T-cell (primary cell): ENCODE measurements at places on chromosomes 2 and 18.

- no peak for DNase-seq
Measured at GRCh38 chr2:10909050-10909995, 2.4 kb upstream of the KCNF1 start.

GRCh38 chr18:45519411-45520280 is 95.6 kb upstream of the SLC14A2 start:
- DNase-seq = no peak

- DNase-seq = no peak
Measured at GRCh38 chr2:235390816-235391194, 103.0 kb upstream of the AGAP1 start.

GRCh38 chr2:118098307-118099030 is 10.2 kb downstream of the INSIG2 start:
- DNase-seq = no peak

DNA sequence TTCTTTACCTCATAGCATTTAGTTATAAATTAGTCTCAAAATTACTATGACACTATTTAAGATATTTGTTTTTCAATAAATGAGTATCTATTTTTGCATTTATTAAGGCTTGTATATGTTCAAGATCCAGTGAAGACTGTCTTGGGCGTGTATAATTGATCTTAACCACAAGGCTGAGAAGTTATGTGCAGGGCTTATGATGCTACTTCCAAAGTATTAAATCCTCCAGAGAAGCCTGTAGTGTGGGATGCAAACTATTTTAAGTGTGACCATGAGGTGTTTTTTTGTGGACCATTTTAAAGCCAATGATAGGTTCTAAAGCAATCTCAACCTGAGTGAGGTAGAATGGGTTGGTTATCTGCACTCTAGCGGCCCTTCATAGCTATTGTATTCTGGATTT is 219.9 kb downstream of the ZNF407 start:
- no peak for DNase-seq

DNA sequence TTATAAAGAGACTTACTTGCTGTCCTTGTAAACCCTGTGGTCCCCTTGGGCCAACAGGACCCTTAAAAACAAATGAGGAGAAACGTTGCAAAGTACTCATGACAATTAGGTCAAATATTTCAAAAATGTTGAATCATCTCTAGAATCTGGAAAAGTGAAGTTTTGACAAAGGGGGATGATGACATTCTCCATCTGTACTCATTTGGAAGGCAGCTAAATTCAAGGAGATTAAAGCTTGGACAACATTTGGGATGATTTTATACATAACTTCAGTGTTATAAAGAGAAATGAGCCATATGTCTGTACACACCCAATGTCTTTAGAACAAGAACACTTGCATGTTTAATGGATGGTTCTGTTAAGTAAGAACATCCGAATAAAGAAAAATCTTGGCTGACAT is 92.9 kb downstream of the COL5A2 start:
- DNase-seq = no peak

DNA sequence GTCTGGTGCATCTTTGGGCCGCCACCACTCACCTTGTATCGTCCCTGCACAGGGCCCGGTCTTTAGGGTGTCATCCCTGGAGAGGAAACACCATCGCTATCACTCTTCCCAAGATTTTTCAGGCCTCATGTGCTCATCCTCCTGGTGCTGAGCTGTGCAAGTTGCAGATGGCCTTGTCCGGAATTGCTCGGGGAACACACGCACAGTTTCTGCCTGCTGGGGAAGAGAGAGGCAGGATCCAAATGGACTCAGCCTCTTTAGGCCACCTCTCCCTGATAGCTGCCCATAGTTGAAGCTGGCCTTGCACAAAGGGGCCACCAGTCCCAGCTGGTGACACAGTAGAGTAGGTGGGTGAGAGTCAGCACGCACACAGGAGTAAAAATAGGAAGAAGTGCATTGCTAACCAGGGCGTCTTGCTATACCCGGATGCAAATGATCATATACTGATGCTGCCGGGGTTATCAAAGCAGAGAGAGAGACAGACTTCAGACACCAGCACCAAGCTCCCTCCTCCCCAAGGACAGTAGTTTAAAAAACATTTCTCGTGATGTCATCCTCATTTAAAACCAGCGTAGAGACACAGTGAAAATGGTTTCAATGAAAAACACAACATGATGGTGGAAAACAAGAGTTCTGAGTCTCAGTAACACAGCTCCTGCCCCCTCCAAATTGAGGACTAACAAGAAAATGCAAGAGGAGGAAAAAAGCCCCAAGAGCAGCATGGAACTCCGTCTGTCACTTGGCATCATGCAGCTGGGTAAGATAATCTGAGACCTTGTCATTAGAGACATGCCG is 147.5 kb upstream of the NCK2 start:
- no peak for DNase-seq

GRCh38 chr2:180790891-180791290 is 189.5 kb upstream of the UBE2E3 start:
- DNase-seq = no peak
